ENCODE measurements at places on chromosomes 7 and 10.
A peak's percentile ranks its signal among the peaks of the same experiment; 100 is the strongest.

DNA sequence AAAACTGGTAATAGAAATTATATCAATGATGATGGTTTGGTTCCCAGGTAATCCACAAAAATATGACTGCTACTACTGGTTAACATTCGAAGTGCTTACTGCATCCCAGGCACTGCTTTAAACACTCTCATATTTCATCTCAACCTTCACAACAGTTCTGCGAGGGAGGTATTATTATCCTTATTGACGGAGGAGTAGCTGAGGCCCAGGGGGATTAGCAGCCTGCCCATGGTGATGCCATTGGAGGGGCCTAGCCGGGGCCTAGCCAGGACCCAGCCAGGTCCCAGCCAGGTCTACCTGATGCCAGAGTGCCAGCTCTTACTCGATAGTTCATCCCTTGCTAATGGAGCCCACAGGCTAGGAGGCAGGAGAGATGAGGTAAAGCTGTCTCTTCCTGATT lies 217.1 kb downstream of the FAM107B start:
- DNase-seq, result no peak

DNA sequence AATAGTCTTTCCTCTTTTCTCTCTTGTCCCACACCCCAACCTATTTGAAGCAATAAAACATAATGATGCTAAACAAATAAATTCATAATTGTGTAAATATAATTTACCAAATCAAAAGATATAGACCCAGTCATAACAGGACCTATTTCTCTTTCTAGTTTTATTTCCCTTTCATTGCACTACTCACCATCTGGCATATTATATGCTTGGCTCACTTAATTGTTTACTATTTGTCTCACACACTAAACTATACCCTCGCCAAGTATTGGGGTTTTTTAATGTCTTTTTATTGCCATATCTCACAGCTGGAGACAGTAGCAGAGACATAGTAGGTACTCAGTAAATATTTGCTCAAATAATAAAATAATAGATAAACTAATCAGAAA lies 597.5 kb upstream of the PCDH15 start:
- DNase-seq, result no peak

DNA sequence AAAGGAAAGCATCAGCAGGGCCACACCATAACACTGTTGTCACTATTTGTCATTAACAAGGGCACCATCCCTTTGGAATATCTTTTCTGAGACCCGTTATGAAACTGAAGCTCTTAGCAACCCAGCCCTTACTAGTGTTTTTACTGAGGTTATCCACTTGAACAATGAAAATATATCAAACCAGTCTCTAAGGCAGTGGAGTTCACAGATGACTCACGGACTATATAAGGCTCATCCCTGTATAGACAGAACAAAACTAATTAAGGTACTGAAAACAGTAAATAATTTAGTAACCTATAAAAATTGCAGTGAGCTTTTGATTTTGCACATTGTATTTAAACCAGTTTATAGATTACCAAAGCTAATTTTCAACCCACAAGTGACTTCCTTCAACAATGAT lies 196.0 kb downstream of the ELAPOR2 start:
- DNase-seq, result no peak

- no peak for DNase-seq
Measured at GRCh38 chr7:45202625-45203024, 45.0 kb downstream of the RAMP3 start.

- no peak for DNase-seq
Measured at GRCh38 chr7:133135451-133135850, 53.6 kb upstream of the CHCHD3 start.

DNA sequence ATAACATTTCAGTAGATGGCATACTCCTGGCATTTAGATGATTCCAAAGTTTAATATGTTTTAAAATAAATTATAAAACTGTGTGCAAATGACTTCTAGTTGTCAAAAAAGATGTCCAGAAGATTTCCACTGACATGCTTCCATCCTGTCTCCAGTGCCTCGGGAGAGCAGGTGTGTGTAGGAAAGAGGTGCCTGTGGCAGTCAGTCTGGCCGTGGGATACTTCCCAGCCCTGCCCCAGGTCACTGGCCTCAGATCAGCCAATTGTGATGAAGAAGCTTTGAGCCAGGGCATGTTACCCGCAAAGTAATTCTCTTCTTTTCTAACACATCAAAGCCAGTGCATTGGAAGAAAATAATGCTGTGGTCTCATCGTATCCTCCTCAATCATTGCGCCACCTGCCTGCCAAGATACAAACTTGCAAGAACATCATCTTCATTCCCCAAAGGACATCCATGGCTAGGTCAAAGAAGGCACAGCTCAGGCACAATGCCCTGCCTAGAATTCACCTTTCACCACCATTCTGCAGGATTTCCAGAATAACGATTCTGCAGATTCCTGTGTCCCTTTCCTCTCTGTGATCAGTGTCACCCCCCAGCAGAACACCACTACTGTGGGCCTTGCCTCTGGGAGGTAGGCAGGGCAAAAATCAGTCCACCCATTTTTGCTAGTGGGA lies 6.3 kb upstream of the KCNMA1 start:
- DNase-seq, result peak; percentile 32

DNA sequence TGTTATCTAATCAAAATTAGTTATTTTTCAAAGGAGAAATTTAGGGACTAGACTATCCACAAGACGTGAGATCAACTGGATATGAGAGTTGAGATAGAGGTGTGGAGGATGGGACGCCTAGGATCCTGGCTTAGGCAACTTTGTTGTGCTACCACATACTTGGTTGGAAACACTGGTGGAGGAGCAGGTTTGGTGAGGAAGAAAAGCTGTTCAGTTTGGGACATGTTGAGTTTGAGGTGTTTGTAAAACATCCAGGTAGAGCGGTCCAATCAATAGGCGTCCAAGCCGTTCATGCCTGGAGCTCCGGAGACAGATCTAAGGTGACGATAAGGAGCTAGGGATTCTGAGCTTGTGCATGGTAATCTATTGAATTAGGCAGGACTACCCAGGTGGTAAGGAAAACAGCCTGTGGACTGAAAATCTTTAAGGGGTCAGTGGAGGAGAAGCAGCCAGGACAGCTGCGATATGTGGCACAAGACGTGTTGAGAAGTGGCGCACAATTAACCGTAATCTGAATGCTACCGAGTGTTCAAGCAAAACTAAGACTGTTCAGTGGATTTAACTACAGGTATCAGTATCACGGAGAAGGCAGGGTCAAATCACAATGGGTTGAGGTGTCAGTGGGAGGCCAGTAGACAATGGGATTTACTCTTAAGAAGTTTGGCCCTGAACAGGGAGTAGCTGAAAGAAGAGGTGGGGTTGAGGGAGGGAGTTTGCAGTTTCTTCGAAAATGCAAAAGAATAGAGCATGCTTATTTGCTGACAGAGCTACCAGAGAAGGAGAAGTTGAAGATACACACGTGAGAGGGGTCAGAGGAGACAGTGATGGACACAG lies 16.1 kb upstream of the TRPV6 start:
- no peak for DNase-seq

DNA sequence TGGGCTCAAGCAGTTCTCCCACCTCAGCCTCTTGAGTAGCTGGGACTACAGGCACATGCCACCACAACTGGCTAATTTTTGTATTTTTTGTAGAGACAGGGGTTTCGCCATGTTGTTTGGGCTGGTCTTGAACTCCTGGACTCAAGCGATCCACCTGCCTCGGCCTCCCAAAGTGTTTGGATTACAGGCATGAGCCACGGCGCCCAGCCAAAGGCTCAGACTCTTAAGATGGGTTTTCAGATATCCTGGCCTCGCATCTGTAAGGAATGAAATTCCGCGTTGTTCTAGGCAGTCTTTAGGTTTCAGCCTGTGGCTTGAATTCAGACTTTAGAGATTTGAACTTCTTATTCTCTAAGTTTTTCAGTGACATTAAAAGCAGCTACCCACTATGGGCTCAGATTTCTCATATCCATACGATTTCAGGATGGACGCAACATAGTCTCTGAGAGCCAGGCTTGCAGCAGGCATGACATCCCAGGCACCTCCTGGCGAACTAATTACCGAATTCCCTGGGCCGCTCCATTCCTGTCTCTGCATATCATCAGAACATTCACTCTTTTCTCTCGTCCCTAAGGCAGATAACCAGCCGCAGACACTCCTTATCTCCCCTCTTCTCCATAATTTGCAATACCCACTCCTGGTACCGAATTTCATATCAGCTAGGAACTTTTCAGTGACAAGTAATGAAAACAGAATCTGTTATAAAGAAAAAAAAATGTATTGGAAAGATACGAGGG lies 29.7 kb downstream of the IL15RA start:
- DNase-seq, result no peak

Data from foreskin melanocyte (primary cell).